ENCODE measurements at places on chromosomes 4 and X.

GRCh38 chrX:118499295-118499694 lies 3.7 kb downstream of the DOCK11 start:
- no peak for DNase-seq

- DNase-seq, result no peak
Measured at GRCh38 chrX:112935029-112935428, 94.4 kb upstream of the AMOT start.

DNA sequence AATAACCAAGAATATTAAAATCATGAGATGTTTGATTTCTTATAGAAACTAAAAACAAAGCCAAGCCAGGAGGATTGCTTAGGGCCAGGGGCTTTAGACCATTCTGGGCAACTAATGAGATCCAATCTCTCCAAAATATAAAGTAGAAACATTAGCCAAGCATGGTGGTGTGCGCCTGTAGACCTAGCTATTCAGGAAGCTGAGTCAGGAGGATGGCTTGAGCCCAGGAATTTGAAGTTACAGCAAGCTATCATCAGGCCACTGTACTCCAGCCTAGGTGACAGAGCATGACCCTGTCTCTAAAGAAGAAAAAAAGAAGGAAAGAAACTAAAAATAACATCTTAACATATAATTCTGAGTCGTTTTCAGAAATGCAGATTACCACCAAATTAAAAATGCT lies 96.7 kb downstream of the NAF1 start:
- no peak for DNase-seq

- no peak for DNase-seq
Measured at GRCh38 chr4:41175794-41176193, 38.5 kb downstream of the APBB2 start.

- no peak for DNase-seq
Measured at GRCh38 chr4:91288702-91289311, 1015.0 kb upstream of the GRID2 start.

GRCh38 chrX:97315939-97316338 lies 432.2 kb downstream of the RPA4 start:
- DNase-seq, result no peak

GRCh38 chrX:16834806-16835205 lies 35.4 kb downstream of the RBBP7 start:
- no peak for DNase-seq

GRCh38 chrX:2931155-2931554 lies 2.0 kb upstream of the ARSD start:
- no peak for DNase-seq

DNA sequence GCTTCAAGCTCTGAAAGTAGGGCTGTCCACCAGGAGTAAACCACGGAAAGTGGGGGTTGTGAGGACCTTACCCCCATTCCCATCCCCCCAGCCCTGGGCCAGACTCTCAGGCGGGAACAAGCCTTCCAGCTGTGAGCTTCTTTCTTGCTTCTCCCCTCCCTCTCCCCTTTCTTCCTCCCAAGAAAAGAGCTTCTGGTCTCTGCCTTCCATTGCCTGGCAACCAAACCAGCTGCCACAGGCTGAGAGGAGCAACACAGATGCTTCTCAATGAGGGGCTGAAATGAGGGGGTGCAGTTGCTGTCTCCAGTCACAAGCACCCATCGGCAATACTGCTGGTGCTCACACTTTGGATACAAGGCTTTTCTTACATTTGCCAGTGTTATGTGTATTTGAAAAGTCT lies 72.5 kb downstream of the SLC16A2 start:
- no peak for DNase-seq

DNA sequence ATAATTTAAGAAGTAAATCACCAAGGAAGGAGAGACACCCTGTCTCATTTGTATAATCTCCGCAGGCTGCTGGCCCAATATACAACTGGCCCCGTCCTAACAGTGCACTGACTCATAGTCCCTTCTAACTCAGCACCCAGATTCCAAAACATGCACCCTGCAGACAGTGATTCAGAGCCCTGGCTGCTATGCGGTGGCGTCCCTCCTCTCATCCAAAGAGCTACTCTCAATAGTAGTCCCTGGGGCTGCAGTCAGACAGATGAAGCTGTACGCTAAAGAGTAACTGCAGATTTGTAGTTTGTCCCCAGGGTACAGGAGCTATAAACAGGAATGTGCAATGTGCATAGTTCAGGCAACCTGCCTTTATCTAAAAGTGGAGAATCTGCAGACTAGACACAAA lies 23.0 kb downstream of the GABRA3 start:
- DNase-seq, result no peak

DNA sequence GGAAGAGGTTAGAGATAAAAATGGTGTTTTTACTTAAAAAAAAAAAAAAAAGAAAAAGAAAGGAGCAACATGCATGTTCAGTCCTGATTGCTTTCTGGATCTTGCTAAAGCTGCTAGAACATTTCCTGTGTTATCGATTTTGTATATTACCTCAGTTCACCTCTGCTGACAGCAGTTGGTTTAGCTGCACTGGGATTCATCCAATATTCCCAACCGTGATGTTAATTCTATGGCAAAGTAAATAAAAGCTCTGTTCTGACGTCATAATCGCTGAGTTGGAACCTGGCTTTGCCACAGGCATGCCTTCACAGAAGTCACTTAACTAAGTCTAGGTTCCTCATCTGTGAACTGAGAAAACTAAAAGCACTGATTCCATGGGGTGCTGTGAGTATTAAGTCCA lies 90.7 kb upstream of the SORBS2 start:
- no peak for DNase-seq

All from AG08395 (cell line).